NCI-H774 (cell line): ENCODE measurements at places on chromosomes 4 and X.

- DNase-seq = no peak
These were observed 8.3 kb upstream of the VEGFC start for GRCh38 chr4:176800891-176801534.

DNA sequence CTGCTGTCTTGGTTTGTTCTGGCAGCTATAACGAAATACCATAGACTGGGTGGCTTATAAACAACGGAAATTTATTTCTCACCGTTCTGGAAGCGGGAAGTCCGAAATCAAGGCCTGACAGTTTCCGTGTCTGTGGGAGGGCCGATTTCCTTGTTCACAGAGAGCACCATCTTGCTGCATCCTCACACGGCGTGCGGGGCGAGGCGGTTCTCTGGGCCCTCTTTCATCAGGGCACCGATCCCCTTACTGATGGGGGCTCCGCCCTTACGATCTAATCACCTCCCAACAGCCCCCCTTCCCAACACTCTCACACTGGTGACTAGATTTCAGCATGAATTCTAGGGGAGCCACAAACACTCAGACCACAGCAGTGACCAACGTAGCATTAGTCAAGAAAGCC is 578.3 kb upstream of the FAT1 start:
- DNase-seq = no peak

GRCh38 chrX:2829469-2830246 is 928 bp downstream of the GYG2 start:
- no peak for DNase-seq

DNA sequence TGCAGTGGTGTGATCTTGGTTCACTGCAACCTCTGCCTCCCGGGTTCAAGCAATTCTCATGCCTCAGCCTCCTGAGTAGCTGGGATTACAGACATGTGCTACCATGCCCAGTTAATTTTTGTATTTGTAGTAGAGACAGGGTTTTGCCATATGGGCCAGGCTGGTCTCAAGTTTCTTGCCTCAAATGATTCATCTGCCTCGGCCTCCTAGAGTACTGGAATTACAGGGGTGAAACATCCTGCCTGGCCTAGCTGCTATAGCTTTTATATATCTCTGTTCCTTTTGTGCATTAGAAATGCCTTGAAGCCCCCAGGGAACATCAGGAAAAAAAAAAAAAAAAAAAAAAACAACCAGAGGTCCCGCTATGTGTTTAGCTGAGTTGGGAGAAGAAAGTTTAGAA is 34.8 kb downstream of the UBE2K start:
- no peak for DNase-seq

GRCh38 chr4:173498023-173498422 is 32.0 kb downstream of the HAND2 start:
- no peak for DNase-seq

DNA sequence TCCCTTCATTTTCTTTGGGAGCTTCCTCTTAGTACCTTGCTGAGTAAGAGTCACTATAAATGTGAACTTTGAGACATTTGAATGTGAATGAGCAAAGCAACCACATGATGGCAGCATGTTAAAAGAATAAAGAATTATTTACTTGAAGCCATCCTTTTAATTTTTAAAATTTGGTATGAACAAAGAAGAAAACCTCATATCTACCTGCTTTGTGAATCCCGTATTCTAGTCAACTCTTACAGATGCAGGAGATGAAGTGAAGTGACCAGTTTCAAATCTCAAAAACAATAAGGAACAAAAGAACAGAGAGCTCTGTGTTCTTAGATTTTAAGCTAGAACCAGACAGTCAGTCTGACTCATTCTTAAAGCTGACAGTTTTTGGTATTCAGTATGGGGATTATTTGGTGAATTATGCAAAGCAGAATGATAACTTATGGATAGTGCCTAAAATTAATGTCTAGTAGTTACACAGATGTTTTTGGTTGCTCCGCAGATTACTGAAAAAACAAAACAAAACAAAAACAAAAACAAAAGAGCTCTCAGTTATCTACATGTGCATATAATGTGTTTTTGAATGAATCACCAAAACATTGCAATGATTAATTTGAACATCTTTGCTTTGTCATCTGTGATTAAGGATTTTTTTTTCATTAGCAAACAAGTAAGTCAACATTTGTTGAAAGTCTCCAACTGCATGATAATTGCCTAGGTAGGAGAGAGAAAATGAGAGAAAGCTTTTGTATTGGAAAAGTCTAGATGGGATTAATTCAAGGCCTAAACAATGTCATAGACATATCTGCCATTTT is 48.2 kb upstream of the H2AZ1 start:
- DNase-seq = peak; percentile 3

DNA sequence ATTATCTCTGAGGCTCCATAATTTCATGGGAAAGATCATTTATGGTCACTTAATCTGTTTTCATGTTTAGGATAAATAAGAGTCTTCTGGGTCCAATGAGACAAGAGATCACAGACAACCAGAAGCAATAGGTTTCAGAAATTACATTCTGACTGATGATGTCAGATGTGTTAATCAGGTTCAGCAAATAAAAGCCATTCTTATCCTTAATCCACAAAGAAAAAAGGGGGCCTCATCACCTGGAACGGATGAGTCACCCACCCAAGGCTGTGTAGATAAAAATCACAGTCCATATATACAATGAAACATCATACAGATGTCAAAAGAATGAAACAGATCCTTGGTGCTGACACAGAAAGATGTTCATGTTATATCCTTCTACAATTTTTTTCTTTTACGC is 36.6 kb downstream of the SYTL4 start:
- no peak for DNase-seq

DNA sequence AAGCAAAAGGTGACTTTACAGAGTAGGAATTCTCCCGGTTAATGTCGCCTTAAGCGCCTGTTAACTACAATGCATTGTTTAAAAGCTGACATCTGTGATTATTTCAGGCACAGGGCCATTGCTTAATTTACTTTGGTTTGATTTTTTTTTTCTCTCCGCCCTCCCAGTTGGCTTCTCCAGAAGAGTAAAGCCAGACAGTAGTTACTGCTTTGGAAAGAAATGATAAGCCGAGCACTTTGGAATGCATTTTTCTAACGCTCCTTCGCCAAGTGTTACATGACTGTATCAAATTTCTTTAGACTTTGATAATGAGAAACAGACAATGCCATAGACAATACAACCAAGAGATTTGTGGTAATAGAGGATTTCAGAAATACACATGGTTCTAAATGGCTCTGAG is 383.0 kb upstream of the TENM3 start:
- DNase-seq = no peak

GRCh38 chr4:6541789-6542188 is 33.2 kb upstream of the MAN2B2 start:
- no peak for DNase-seq

GRCh38 chr4:42806303-42806835 is 86.1 kb upstream of the GRXCR1 start:
- no peak for DNase-seq

- DNase-seq = no peak
These were observed 1.5 kb upstream of the NR3C2 start for GRCh38 chr4:148443512-148444295.

DNA sequence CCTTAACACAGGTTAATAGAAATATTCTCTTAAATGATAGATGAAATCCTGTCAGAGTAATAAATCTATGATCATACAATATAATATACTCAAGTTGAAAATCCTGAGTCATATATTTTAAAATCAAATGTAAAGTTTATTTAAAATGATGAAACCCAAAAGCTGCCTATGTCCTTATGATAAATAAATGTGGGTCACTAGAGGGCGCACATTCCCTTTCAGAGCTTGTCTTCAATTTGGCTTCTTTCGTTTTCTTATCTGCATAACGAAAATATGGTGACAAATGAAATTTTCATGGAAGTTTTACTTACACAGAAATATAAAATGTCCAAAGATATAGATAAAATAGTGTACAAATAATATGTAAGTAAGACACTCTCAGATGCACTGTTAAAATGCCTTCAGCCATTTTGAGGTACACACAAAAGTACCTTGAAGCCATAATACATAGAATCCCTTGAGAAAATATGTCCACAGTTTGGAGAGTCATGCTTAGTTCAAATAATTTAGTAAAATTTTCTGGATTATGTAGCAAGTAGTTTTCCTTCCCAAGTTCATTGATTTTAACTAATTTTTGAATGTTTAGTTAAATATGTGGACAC is 680.4 kb downstream of the DMD start:
- peak; percentile 0 for DNase-seq

DNA sequence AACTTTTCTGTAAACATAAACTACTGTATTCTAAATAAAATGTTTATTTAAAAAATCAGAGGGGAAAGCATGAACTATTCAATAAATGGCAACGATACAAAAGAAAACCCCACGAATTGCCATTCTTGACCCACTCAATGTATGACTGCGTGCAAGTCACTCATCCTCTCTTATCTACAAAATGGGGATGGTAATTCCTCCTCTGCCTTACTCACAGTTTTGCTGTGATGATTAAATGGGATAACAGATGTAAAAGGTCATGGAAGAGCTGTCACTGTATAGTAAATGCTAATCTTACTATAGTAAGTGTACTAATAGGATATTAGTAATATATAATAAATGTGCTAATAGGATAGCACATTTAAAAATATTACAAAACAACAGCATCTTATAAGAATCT is 173.4 kb downstream of the SCFD2 start:
- no peak for DNase-seq

DNA sequence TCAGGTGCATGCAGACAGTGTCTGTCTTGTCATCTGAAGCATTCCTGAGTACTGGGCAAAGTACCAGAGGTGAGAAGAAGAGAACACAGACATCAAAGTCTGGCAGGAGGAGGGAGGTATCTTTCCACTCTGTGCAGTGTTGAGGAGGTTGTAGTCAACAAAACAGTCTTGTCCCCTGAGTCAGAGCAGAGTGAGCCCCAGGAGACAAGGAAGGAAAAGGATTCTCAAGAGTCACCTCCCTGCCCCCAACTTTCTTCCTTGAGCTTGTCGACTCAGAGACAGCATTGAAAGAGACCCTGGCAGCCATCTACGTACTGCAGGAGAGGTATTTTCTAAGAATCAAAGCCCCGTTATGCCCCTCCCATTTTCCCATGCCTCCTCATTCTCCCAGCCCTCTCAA is 4.4 kb upstream of the SRPX start:
- DNase-seq = no peak

DNA sequence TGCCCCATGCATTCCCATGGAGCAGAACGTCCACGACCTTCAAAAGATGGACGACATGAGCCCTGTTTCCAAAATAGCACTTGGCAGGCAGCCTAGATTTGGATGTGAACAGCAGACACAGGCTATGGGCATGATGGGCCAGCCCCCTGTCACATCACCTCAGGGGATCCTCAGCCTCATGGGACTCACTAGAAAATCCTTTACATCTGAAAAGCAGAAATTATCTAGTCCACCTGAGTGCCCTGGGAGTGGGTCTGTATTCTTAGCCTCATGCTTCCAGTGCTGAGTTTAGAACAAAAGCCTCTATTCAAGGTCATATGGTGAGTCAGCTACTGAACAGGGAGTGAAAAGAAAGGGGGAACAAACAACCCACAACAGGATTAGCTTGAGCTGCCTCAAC is 35.8 kb downstream of the GRIA3 start:
- DNase-seq = no peak
